ENCODE measurements at places on chromosomes 7 and 10. TPM values are rescaled to one million over a fixed set of nuclear protein-coding genes. Genes with fewer than 3 reads are reported as not detected.

SMKR1 gene
- 2.0 TPM for total RNA-seq

NYAP1 gene
- 1.3 TPM for total RNA-seq

DNA sequence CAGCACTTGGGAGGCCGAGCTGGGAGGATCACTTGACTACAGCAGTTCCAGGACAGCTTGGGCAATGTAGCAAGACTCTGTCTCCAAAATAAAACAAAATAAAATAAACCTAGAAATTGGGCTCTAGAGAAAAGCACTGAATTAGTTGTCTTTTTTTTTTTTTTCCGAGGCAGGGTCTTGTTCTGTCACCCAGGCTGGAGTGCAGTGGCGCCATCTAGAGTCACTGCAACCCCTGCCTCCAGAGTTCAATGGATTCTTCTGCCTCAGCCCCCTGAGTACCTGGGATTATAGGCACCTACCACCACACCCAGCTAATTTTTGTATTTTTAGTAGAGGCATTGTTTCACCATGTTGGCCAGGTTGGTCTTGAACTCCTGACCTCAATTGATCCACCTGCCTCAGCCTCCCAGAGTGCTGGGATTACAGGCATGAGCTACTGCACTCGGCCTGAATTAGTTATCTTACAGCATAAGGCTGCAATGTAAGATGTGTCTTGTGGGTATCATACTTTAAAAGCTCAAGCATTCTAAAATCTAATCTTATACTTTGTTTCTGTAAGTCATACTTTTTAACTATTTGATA, 12.8 kb downstream of the MEIG1 start:
- peaks cover 15% of the 10 kb centered on the region for H3K4me1 ChIP-seq
- DNase-seq, result no peak
- no peak overlapping the region for H3K27ac ChIP-seq
- peaks cover 34% of the 10 kb centered on the region for H3K27me3 ChIP-seq
- H3K4me3 ChIP-seq, result no peak overlapping the region
- H3K36me3 ChIP-seq, result peaks cover 2% of the 10 kb centered on the region

DNA sequence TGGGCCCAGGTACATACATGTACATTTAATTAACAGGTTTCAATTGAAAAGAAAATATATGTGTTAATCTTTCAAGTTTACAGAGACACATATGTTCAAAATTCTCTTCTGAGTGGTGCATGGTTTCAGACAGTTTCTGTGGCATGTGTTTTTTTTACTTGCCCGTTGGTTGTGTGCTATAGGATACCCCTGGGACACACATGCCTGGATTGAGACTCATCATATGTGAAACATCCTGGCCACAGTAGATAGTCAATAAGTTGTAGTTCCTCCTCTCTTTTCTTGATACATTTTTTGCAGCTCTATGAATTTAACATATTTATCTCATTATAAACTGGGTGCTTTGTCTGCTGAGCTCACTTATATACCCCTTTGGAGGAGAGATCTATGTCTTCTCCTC, 207.8 kb upstream of the CTBP2 start:
- H3K4me3 ChIP-seq, result no peak overlapping the region
- no peaks in the 10 kb centered on the region for H3K36me3 ChIP-seq
- H3K27ac ChIP-seq, result no peak overlapping the region
- peaks cover 12% of the 10 kb centered on the region for H3K27me3 ChIP-seq
- H3K4me1 ChIP-seq, result no peaks in the 10 kb centered on the region

DNA sequence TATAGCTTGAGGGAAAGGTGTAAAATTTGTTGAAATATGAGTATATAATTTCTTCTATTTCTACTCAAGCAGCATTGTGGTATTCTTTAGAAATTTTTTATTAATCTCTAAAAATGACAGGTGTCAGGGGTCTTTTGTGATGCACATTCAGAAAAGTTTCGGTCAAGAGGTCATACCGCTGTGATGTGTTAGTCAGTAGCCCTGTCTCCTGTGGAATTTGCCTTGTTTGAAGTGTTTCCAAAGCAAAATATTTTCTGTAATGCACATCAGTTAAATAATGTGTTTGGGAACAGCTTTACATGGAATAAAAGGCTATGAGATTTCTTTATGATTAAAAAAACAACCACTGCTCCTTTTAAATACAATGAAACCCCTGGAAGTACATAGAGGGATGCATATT, 35.8 kb downstream of the FOXP2 start:
- DNase-seq, result no peak
- peaks cover 5% of the 10 kb centered on the region for H3K36me3 ChIP-seq
- no peak overlapping the region for H3K27ac ChIP-seq
- H3K4me1 ChIP-seq, result no peaks in the 10 kb centered on the region

GRCh38 chr7:8640671-8641070, 207.3 kb downstream of the NXPH1 start:
- H3K4me3 ChIP-seq, result no peak overlapping the region
- no peaks in the 10 kb centered on the region for H3K27me3 ChIP-seq
- no peaks in the 10 kb centered on the region for H3K36me3 ChIP-seq
- no peak overlapping the region for H3K27ac ChIP-seq

GRCh38 chr10:128526791-128527375, 400.7 kb upstream of the MKI67 start:
- no peaks in the 10 kb centered on the region for H3K36me3 ChIP-seq
- DNase-seq, result no peak
- no peak overlapping the region for H3K27ac ChIP-seq
- peaks cover 24% of the 10 kb centered on the region for H3K27me3 ChIP-seq
- H3K4me1 ChIP-seq, result no peaks in the 10 kb centered on the region

DNA sequence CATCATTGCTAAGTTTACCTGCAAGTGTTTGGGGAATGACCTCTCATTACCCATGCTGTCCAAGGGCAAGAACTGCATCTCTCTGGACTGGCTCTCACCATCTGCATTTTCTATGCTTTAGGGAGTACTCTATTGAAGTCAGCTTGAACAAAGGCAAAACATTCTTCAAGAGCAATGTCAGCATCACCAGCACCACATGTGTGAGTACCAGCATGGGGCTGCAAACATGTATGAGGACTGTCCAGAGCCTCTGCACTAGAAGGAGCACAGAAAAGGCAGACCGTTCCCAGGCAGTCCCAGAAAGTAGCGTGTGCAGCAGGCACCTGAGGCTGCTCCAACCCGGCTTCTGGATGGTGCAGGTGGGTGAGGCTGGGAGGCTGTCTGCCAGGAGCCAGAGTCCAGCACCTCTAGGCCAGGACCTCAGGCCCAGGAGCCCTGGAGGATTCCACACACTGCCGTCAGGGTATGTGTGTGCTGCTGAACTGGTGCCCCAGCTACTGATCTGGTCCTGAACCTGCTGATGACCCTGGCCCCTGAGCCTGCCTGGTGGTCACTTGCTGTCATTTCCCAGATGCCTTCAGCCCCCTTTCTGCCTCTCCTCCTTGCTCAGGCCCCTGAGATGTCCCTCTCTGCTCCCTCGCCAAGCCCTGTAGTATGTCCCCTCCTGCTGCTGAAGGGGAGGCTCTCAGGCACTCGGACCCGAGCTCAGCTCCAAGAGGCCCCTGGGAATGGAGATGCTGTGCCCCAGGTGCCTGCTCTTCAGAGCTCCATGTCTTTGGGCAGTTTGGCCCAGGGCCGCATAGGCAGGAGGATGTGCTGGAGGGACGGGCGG, 20.7 kb downstream of the ANTXRL start:
- no peak overlapping the region for H3K4me3 ChIP-seq
- H3K4me1 ChIP-seq, result no peaks in the 10 kb centered on the region
- H3K27ac ChIP-seq, result no peak overlapping the region
- no peak for DNase-seq
- no peaks in the 10 kb centered on the region for H3K36me3 ChIP-seq

- no peak overlapping the region for H3K4me3 ChIP-seq
- DNase-seq, result no peak
- H3K36me3 ChIP-seq, result peaks cover 5% of the 10 kb centered on the region
- peaks cover 20% of the 10 kb centered on the region for H3K4me1 ChIP-seq
- no peaks in the 10 kb centered on the region for H3K27me3 ChIP-seq
- no peak overlapping the region for H3K27ac ChIP-seq
Observed at GRCh38 chr10:26770069-26770468, 72.6 kb downstream of the PDSS1 start.

GRCh38 chr7:144063710-144064109, 5.9 kb upstream of the OR2A25 start:
- H3K27me3 ChIP-seq, result peaks cover 30% of the 10 kb centered on the region
- H3K27ac ChIP-seq, result no peak overlapping the region
- DNase-seq, result no peak
- no peak overlapping the region for H3K4me3 ChIP-seq
- H3K4me1 ChIP-seq, result no peaks in the 10 kb centered on the region
- H3K36me3 ChIP-seq, result no peaks in the 10 kb centered on the region
